Activated CD4-positive, CD25-positive, alpha-beta regulatory T cell treated with anti-CD3 and anti-CD28 coated beads, Interleukin-2, amount 50 U/mL, for 72 hours (primary cell): ENCODE measurements at places on chromosomes 3 and 15.

DNA sequence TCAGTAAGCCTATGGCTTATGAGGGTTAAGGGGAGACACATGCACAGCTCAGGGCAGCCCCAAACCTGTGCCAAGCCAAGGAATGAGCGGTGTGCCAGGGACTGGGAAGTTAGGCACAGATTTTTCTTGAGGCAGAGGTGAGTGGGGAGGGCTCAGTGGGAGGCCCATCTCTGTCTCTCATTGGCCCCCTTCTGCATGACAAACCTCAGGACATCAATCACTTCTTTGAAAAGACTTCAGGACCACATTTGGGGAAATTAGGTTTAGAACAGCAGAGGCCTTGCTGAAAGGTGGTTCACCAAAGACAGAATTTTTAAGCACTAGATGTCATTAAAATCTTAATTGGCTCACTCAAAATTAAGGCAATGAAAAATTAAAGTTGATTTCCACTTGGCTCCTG lies 57.2 kb downstream of the RAB11A start:
- no peak for DNase-seq

- no peak for DNase-seq
These were observed 27.8 kb downstream of the SLC41A3 start for GRCh38 chr3:126056088-126056487.

GRCh38 chr3:122074621-122075265 lies 19.6 kb downstream of the CD86 start:
- no peak for DNase-seq

- no peak for DNase-seq
These were observed 134.5 kb downstream of the MECOM start for GRCh38 chr3:169529013-169529412.

DNA sequence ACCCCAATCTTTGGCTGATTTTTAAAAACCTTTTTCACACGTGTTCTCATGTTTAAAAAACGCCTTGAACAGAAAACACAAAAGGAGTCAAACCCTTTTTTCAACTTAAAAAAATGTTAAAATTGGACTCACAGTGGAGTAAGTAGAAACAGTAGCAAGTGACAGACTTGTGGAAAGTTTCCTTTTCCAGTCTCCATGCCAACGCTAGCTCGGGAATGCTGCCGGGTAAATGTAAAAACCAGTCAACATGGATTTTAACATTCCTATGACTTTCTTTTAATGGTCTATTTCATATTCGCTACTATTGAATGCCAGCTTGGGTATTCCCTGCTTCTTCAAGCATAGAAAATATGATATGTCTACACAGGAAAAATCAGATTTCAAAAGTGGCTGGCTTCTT lies 1.6 kb upstream of the PROK2 start:
- no peak for DNase-seq

GRCh38 chr3:114809668-114810413 lies 337.2 kb downstream of the ZBTB20 start:
- no peak for DNase-seq

GRCh38 chr3:190229632-190230424 lies 92.4 kb downstream of the CLDN1 start:
- no peak for DNase-seq

DNA sequence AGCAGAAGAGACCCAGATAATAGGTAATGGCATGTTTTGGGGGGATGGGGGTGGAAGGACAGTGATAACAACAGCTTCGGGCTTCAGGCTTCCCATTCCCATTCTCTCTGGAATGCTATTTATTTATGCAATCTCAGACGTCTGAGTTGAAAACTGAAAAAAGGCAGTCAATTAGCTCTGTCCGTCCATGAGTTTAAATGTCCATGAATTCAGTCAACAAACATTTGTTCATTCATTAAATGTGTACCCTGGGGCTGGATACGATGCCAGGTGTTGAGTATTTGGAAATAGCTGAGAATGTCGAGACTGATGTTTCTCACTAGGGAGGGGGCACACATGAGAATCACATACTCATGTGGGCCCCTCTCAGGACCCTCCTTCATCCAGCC lies 42.4 kb downstream of the AMOTL2 start:
- DNase-seq = no peak

- DNase-seq = no peak
These were observed 497.2 kb downstream of the GABRG3 start for GRCh38 chr15:27468151-27468591.

DNA sequence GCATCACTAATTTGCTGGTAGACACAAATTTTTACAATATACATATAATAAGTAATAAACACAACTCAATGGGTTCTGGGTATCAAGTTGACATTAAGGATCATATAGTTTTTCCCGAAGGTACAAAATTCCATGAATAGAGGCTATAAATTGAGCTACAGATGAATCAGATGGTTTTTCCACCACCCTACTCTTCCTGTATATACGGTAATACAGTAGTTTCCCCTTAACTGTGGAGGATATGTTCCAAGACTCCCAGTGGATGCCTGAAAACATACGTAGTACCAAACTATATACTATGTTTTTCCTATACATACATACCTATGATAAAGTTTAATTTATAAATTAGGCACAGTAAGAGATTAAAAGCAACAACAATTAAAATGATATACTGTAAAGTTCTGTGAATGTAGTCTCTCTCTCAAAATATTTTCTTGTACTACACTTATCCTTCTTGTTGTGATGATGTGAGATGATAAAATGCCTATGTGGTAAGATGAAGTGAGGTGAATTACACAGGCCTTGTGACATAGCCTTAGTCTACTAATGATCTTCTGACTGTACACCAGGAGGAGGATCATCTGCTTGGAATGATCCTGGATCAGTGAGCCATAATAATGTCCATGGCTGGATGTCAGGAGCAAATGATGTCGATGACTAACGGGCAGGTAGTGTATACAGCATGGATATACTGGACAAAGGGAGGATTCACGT lies 116.7 kb downstream of the NR1I2 start:
- DNase-seq = no peak

GRCh38 chr3:94226078-94226477 lies 163.2 kb downstream of the NSUN3 start:
- no peak for DNase-seq

DNA sequence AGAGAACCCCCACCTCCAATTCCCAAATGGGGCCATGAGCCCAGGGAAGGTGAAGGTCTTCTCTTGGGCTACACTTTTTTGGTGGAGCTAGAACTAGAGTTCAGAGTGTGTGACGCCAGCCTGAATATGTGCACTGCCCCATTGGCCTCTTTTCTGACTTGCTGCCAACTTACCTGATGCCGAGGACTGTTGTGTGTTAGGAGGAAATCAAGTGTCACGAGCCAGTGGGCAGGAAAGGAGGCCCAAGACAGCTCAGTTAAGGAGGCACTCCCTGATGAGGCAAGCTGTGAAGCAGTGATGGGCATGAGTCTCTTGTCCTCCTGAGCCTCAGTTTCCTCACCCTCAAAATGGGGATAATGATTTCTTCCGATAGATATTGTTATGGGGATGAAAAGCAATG lies 107.8 kb downstream of the ANP32A start:
- DNase-seq = no peak

DNA sequence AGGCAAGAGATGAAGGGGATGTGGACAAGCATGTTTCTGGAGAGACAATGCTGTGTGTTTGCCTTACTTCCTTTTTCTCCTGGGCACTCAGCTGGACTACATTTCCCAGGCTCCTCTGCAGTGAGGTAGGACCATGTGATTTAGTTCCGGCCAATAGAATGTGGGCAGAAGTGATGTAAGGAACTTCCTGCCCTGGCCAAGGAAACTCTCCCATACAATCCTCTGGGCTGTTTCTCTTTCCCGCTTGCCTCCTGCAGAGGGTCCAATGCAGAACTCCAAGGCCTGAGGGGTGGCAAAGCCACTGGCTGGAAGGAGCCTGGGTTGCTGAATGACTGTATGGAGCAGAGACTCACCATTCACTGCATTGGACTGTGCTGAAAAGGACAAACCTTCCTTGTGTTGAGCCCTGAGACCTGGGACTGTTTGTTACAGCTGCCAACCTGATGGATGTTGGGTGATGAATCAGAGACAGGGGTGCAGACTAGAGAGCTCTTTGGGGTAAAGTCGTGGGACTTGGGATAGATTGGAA lies 82.7 kb upstream of the SLC6A6 start:
- DNase-seq = no peak

- no peak for DNase-seq
These were observed 348.5 kb downstream of the FEZF2 start for GRCh38 chr3:62024882-62025281.

DNA sequence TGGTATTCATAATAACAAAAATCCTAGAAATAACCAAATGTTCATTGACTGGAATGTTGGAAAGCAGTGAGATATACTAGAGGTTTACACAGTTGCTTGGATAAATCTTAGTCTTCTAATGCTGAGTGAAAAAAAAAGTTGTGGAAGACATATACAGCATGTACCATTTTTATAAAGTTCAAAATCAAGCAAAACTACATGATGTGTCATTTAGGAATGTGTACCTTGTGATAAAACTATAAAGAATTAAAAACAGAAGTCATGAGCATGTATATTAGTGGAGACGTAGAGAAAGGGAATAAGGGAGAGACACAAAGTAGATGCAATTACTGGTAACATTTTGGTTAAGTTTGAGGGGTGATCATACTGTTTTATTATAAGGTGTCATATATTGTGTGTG lies 45.2 kb downstream of the FBXL2 start:
- DNase-seq = no peak

- no peak for DNase-seq
These were observed 21.5 kb downstream of the FAM174B start for GRCh38 chr15:92634060-92634459.
